Lower lobe of right lung (tissue), 2 donors: ENCODE measurements at places on chromosomes 1 and 21. TPM values are rescaled to one million over a fixed set of nuclear protein-coding genes. Genes with fewer than 3 reads are reported as not detected.
A peak's percentile ranks its signal among the peaks of the same experiment; 100 is the strongest.

DNA sequence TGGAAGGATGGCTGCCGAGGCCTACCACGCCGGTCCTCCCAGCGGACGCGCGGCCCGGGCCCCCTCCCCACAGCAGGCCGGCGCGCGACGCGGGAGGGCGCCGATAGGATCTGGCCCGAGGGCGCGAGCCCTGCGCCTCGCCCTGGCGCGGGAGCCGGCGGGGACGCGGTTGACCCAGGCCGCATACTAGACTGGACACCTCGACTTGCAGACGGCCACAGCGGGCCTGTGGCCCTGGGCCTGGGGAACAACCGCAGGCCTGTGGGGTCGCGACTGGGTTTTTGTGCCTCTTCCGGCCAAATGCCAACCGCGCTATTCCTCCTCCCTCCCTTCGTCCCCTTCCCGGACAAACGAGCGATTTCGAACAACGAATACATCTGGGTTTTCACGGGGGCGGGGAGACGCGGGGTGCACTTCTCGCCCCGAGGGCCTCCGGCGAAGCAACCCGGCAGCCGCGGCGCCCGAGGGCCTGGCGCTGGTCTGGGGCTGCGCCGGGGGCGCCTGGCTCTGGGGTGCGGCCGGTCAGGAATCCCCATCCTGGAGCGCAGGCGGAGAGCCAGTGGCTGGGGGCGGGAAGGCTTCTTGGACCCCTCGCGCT lies 2.4 kb downstream of the NHLH2 start:
- H3K27ac ChIP-seq: no peak overlapping the region
- no peaks in the 10 kb centered on the region for H3K36me3 ChIP-seq
- H3K4me3 ChIP-seq: peak overlapping the region; percentile 42
- no peak for DNase-seq
- H3K4me1 ChIP-seq: peaks cover 26% of the 10 kb centered on the region
- peaks cover 81% of the 10 kb centered on the region for H3K27me3 ChIP-seq

DNA sequence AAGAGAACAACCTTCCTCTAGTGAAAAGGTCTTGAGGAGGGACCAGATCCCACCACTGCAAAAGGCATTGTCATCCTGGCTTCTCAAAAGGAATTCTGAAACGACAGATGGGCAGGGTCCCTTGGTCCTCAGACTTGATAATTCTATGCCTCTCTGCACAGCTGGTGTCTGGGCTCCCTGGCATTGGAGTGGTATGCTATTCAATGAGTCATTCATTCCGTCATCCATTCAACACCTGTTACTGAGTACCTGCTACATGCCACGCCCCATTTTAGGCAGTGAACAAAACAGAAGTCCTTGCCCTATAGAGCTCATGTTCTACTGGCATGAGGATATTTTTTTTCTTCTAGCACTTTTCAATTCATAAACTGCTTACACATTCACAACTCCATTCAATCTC lies 45.8 kb upstream of the HMGB4 start:
- H3K27me3 ChIP-seq: no peaks in the 10 kb centered on the region

DNA sequence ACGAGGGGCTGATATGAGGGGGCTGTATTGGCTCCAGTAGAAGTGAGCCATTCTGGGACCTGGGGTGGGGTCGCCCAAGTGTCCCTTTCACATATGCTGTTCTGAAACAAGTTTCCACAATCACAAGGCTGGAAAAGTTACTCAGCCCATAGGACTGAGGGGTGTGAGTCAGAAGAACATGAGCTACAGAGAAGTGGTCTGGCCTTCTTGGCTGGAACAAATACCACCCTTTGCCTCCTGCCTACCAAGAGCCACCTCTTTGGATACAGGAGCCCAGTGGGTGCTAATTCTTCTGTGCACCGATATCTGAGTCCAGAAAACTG lies 42.4 kb downstream of the MEF2D start:
- no peaks in the 10 kb centered on the region for H3K27me3 ChIP-seq
- peaks cover 4% of the 10 kb centered on the region for H3K4me1 ChIP-seq
- peak overlapping the region; percentile 98 for H3K27ac ChIP-seq
- DNase-seq: no peak

DNA sequence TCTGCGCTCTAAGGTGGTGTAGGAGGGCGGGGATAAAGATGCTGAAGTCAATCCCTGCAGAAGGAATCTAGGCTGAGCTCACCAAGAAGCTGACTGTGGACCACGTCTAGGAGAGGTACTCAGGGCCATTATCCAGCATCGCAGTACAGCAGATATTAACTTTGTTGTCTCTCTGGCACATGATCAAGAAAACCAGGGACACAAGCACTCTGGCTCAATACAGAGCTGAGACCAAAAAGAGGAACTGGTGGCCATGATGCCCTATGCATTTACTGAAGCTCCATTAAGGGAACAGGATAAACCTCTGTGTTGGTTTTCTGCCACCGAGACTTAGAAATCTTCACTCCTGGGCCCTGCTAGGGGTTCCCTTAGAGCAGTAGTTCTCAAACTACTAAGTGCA lies 38.0 kb upstream of the ANGPTL7 start:
- no peaks in the 10 kb centered on the region for H3K27me3 ChIP-seq
- peaks cover 68% of the 10 kb centered on the region for H3K36me3 ChIP-seq
- H3K4me3 ChIP-seq: no peak overlapping the region
- H3K27ac ChIP-seq: no peak overlapping the region
- H3K4me1 ChIP-seq: peaks cover 22% of the 10 kb centered on the region

PPFIA4 gene
- total RNA-seq: 1.3 TPM

OR2G3 gene
- total RNA-seq: not detected

WDR47 gene
- total RNA-seq: 14.3 TPM
